ENCODE measurements at places on chromosomes 6 and 20.

DNA sequence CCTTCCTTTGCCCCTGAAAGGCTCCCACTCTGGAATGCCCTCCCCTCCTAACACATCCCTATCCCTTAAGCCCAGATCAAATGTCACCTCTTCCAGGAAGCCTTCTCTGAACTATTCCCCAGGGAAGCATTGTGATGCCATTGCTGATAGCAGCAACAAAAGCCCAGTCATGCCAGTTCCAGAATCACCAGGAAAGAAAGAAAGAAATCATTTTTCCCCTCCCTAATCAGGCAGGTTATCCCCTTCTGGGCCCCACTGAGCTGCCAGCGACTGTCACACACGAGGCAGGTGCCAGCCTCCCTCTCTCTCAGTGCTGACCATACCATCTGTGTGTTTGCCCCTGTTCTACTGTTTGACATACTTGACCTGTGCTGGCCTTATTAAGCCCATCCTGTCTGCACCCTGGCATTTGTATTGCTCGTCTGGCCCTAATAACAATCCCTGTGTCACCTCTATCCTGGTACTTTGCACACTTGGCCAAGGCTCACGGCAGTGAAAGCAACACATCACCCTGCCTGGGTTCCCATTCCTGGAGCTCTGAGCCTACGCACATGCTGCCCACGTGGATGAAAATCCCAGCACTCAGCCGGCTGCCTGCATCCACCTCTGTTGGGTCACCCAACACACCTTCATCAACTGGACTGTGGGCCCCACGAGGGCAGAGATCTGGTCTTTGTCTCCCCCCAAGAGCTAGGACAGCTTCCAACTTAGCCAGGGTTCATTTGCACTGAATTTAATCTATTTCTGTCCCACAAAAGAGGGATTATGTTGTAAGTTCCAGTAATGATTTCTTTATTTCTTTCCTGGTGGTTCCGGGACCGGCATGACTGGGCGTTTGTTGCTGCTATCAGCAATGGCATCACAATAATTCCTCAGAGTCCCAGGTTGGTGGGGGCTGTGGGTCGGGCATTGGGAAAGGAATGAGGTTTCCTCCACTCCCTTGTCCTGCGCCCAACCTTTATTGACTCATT is 5.3 kb upstream of the BPIFB1 start:
- no peak for DNase-seq

DNA sequence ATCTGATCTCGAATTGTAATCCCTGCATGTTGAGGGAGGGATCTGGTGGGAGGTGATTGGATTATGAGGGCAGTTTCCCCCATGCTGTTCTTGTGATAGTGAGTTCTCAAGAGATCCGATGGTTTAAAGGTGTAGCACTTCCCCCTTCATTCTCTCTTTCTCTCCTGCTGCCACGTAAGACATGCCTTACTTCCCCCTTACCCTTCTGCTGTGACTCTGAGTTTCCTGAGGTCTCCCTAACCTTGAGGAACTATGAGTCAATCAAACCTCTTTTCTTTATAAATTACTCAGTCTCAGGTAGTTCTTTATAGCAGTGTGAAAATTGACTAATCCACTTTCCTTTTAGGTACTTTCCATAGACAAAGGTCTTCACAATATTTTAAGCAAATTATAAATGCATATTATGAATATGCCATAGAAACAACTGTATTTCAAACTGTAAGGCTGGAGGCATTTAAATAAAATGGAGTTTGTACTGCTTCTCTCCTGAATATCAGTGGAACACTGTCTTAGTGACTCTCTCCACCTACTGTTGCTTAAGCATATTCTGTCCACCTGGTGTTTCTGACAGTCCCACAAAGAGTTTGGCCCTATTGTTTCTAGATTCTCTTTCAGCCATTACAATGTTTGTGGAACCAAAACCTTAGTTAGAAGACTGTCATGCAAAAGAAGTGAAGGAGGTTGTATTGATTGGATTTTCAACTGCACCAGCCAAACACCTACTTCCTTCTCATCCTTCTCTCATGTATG is 24.3 kb upstream of the IL17A start:
- DNase-seq, result no peak

- no peak for DNase-seq
Observed at GRCh38 chr6:12516070-12516469, 200.5 kb upstream of the PHACTR1 start.

- no peak for DNase-seq
Observed at GRCh38 chr20:40915756-40916155, 112.9 kb upstream of the TOP1 start.

GRCh38 chr20:64100946-64101688 is 6.2 kb downstream of the NPBWR2 start:
- no peak for DNase-seq

DNA sequence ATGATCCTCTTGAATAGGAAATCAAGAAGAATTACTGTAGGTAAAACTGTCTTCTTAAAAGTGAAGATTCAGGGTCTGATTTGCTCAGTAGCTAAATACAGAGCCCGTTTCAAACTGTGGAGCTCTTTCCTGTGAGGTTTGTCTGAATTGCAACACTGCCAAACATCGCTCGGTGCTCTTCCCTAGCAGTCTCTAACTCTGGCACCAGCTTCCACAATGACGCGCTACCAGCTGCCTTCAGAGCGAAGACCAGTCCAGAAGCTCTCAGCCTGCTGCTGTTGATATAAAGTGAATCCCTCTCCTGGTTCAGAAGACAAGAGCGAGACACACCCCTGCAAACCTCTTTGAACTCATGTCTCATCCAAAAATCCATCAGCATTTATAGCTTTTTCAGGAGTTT is 447.0 kb downstream of the LMBRD1 start:
- no peak for DNase-seq

DNA sequence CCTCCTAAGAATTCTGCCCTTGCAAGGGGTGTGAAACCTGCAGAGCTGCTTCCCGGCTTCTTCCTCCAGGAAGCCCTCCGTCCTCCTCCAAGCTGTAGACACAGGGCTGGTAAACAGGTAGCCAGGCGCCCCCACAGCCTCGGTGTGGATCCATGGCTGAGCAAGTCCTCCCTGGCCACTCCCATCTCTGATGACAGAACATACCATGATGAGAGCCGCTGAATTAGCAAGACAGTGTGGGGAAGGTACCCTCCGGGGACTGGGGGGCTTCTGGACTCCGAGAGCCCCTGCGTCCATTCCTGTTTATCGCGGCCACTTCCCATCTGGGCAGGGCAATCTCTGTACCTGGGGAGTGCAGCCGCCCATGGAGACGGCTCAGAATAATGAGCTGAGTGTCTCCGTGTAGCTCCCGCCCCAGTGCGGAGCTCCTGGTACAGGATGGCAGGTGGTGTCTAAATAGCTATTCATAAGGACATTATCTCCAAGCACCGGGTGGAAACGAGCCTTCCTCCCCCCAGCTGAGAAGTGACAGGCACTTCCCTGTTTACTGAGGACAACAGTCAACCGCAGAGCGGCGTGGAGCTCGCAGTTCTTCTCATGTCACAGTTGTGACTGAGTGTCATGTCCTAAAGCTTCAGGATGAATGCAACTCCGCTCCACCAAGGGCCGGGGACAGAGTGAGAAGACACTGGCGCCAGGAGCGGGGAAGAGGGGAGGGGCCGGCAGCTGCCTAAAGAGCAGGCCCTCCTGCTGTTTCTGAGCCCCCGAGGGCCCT is 22.7 kb upstream of the NTSR1 start:
- DNase-seq, result no peak

DNA sequence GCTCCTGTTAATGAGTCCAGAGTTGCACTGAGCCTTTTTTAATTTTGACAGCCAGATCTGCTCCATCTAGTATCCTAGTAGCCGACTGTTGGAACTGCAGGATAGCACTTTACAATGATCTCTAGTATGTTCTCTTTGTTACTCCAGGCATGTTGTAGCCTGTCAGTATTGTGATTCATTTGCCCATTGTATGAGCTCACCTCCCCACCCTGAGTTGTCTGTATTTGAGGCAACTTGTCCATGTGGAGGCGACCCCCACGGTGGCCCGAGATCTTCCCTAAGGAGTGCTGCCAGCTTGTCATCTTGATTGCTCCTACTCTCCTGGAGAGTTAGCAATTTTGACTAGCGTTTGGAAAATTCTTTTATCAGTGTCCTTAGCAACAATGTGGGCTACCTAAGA is 67.2 kb downstream of the DHX35 start:
- no peak for DNase-seq

Data from T follicular helper cell (primary cell).